ENCODE measurements at places on chromosomes 3 and 15.

DNA sequence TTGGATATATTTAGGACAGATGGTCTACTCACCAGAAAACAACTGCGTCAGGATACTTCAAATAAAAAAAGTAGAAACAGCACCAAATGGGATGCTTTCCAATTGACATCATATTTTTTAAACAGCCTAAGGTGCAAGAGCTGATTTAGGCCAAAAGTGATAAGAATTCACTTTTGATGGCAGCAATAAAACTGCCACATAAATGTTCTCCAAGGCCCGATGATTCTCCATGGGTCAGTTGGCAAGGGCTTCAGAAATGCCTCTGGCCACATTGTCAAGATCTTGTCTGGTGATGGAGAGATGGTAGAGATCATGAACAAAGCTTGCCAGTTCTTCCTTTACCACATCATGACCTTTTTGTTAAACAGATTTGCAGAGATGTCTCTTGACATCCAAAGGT lies 38.9 kb downstream of the LDHAL6B start:
- no peak for DNase-seq

GRCh38 chr3:194401346-194401745 lies 2.3 kb upstream of the GP5 start:
- DNase-seq = no peak

- no peak for DNase-seq
These were observed 32.3 kb downstream of the NOX5 start for GRCh38 chr15:69046781-69047180.

DNA sequence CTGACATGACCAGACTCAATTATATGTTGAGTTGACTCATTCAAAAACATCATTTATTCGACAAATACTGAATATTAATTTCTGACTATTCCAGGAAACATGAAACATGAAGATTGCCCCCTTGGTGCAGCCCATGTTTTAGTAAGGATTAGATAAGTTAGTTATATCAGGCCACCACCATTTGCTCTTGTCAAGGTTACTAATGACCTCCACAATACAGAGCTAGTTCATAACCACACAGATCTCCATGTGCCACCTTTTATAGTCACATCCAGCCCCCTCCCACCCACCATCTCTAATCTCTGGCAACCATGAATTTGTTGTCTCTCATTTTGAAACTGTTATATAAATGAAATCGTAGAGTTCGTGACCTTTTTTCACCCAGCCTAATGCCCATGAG lies 15.7 kb downstream of the KLHL18 start:
- DNase-seq = no peak

GRCh38 chr3:60175680-60176079 lies 1075.6 kb downstream of the FHIT start:
- DNase-seq = no peak

DNA sequence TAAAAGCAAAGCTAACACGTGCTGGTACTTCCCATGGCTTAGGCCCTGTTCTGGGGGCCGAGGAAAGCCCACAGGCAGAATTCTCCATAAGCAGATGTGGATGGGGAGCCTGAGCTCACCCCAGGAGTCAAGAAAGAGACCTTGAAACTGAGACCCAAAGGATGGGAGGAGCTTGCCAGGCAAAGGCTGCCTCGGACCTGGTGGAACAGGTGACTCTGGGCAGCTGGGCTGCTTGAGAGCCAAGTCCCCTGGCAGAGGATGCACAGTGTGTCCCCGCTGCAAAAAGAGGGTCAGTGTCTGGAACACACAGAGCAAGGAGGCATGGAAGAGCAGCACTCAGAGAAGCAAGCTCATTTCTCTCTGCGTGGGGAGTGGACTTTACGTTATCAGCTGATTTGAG lies 528.7 kb downstream of the GABRG3 start:
- no peak for DNase-seq

DNA sequence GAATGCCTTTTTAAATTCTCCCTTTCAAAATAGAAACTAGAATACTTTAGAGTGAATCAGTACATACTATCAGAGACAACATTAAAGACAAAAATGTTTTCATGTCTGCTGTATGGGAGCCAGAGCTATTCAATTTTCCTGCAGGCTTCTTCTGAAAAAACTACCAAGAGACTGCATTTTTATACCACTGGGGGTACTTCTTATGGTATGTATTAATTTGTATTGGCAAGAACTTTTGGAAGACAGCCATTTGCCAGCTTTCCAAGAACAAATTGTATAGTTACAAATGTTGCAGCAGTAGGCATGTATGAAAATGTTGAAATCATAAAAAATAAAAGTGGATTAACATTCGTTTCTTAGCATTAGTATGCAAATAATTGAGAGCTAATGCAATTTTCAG lies 1010.0 kb upstream of the CADM2 start:
- DNase-seq = no peak

GRCh38 chr15:65948383-65948782 lies 79.1 kb downstream of the RAB11A start:
- no peak for DNase-seq

DNA sequence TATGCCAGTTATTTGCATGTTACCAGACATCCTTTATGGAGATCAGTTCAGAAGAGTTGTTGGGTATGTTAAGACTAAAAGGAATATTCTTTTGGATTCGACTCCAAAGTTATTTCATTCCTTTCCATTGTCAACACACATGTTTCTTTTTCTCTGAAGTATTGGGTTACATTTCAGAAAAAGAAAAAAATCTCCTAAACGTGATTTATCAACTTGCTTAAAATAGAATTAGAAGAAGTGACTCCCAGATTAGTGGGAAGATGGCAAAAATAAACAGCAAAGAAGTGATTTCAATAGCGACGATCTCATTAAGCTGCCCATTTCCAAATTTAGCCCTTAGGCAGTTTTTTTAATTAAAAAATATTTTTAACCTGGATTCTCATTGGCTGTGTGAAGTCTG lies 85.4 kb downstream of the TIGIT start:
- peak; percentile 12 for DNase-seq

GRCh38 chr3:184241141-184241446 lies 7.7 kb downstream of the ALG3 start:
- DNase-seq = no peak

- no peak for DNase-seq
These were observed 110.6 kb upstream of the CHRM5 start for GRCh38 chr15:33857726-33858125.

- peak; percentile 45 for DNase-seq
These were observed 132.2 kb downstream of the FNDC3B start for GRCh38 chr3:172171396-172172075.

GRCh38 chr15:100049936-100050876 lies 291.6 kb downstream of the ADAMTS17 start:
- DNase-seq = no peak

GRCh38 chr3:95459706-95460105 lies 1354.7 kb upstream of the EPHA6 start:
- DNase-seq = no peak

GRCh38 chr3:16888785-16889607 lies 4.2 kb downstream of the PLCL2 start:
- no peak for DNase-seq

DNA sequence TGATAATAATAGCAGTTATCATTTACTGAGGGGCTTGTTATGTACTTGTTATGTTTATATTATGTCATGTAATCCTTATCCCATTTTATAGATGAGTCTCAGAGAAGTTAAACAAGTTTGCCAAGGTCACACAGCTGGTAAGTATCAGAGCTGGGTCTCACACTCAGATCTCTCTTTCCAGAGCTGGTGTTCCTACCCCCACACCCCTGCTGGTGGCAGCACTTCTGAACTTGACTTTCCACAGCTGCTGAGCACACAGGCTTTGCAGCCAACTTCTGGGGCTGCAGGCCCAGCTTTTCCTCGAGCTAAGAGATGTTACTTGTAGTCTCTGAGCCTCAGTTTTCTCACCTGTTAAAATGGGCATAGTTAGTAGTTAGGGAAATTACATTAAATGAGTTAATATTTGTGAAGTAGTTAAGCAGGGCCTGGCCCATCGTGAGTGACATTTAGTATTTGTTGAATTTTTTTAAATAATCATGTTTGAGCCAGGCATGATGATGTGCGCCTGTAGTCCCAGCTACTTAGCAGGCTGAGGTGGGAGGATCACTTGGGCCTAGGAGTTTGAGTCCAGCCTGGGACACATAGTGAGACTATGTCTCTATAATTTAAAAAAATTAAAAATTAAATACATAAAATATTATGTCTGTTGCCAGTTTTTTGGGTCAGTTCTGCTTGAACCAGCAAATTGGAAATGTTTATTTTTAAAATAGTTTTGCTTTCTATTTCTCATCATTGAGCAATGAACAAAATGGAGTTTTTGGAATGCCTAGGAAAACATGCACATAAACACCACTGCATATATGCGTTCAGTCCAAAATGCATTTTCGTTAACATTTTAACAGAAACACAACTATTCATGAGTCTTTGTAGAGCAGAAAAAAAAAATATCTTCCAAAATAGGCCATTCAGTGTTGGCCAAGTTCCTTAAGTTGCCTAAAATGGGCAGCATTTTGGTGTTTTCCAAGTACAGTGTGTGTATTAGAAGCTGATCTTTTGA lies 87.3 kb downstream of the SMAD6 start:
- peak; percentile 75 for DNase-seq

- DNase-seq = peak; percentile 25
These were observed 27.5 kb upstream of the DENND4A start for GRCh38 chr15:65819563-65819960.

GRCh38 chr15:48501208-48501607 lies 144.3 kb downstream of the FBN1 start:
- DNase-seq = no peak

DNA sequence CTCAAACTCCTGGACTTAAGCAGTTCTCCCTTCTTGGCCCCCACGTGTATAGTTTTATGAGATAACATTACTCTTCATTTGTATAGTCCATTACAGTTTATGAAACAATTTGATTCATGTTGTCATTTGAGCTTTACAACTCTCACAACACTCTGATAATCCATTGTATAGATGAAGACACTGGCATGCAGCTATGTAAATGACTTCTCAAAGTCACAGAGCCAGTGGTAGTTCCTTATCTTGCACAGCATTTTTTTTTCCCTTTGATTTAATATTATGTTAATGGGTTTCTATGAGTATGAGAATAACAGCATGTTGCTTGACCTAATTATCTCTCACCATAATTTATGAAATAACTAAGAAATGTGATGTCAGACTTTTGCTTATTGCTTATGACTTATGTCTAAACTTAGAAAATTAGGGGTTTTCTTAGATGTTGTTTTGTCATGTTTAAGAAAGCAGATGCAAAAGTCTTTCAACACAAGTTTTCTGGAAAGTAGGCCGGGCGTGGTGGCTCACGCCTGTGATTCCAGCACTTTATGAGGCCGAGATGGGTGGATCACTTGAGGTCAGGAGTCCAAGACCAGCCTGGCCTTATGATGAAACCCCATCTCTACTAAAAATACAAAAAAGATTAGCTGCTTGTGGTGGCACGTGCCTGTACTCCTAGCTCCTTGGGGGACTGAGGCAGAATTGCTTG lies 13.3 kb downstream of the VPS8 start:
- DNase-seq = no peak

GRCh38 chr3:130085881-130086280 lies 4.2 kb downstream of the ALG1L2 start:
- no peak for DNase-seq

- DNase-seq = no peak
These were observed 11.0 kb downstream of the SH3BP5 start for GRCh38 chr3:15321349-15321748.

DNA sequence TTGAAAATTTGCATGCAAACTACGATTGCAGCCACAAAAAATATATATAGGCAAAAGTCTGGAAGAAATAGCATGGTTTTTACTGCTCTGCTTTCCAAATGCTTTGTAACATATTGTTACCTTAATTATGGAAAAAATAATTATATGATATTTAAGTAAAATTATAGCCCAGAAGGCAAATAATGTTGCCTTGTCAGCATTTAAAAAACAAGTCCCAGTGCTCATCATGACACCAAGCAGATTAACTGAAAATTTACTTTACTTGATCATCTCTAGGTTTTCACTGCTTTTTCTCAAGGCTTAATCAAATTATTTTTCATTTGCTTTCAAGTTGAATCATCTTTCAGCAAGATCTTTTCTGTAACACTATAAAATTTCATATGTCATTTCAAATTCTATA lies 262.9 kb downstream of the ZMAT3 start:
- no peak for DNase-seq

GRCh38 chr3:78895528-78895927 lies 872.3 kb downstream of the ROBO1 start:
- DNase-seq = peak; percentile 54

GRCh38 chr3:33931512-33931911 lies 133.1 kb downstream of the PDCD6IP start:
- DNase-seq = no peak

- DNase-seq = no peak
These were observed 72.8 kb upstream of the ACAD9 start for GRCh38 chr3:128806588-128806987.

- DNase-seq = peak; percentile 69
These were observed 332.0 kb upstream of the RASGRP1 start for GRCh38 chr15:38896647-38897046.

GRCh38 chr3:138945709-138946662 lies 951 bp downstream of the FOXL2 start:
- DNase-seq = peak; percentile 40

DNA sequence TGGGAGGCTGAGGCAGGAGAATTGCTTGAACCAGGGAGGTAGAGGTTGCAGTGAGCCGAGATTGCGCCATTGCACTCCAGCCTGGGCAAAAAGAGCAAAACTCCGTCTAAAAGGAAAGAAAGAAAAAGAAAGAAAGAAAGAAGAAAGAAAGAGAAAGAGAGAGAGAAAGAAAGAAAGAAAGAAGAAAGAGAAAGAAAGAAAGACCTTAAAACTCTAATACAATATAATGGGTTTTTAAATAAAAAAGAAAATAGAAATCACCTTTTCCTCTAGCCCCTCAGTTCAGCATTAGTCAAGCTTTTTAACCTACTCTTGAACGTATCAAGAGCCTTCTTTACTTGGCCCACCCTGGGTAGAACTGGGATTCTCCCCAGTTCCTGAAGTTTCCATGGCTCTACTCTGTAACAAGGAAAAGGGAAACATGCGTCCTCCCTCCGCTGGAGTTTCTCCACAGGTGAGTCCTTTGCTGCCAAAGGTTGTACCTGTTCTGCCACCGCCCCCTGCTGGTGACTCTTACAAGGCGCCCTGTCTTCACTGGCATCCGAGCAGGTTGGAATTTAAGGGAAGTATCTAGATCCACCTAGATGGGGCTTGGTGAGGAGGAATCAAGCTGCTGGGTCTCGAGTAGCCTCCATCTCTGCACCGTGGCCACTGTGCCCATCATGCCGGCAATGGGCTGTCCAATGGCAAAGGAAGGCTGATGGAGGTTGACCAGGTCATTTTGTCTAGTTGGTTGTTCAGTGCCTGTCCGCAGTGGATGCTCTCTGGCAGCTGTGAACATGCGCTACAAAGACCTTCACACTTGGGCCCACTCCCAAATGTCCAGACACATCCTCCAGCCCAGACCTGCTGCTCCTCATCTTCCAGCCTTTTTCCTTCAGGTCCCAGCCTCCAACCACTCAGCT lies 20.6 kb upstream of the EPHB3 start:
- DNase-seq = no peak

DNA sequence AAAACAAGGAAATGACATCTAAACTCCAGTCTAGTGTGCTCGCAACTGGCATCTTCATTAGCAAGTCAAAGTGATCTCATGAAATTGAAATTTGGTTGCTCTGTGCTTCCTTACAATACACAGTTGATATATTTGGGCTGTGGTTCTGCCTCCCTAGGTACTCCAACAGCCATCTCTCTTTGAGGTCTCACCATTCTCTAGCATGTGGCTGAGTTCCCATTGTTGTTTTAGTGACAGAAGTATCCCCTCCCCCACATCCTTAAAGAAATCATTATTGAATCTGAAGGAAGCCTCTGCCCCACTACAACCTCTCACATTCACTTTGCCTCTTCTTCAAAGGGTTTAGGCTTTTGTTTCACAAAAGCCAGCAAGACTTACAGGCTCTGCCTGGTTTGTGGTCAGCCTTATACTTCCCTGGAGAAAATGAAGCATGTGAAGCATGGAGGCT lies 516.5 kb downstream of the NLGN1 start:
- DNase-seq = peak; percentile 16

GRCh38 chr3:133984975-133985374 lies 44.8 kb downstream of the SLCO2A1 start:
- DNase-seq = no peak
